ENCODE measurements at places on chromosomes 1 and 21.

DNA sequence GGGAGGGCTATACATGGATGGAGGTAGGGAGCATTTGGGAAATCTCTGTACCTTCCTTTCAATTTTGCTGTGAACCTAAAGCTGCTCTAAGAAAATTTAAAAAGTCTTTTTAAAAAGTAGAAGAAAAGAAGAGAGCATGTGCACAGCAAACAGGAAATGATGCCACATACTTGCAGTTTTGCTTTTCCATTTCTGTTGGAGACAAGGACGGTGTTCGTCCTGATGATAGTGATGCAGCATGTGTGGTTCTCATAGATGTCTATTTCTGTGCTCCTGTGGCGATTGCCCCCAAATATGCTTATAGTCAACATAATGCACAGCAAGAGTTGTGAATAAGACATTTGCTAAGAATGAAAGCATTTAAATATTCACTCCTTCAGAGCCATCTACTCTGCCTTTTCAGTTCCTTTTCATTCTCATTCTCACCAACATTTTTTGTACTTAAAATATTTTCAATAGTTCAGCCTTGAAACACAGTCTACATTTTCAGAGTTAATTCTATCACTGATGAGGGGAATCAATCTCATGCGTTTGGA lies 66.6 kb downstream of the LRRC8C start:
- no peak for DNase-seq

GRCh38 chr1:224762701-224763100 lies 146.6 kb downstream of the CNIH3 start:
- no peak for DNase-seq

- DNase-seq, result no peak
Measured at GRCh38 chr1:76868154-76868882, 1.0 kb downstream of the ST6GALNAC5 start.

DNA sequence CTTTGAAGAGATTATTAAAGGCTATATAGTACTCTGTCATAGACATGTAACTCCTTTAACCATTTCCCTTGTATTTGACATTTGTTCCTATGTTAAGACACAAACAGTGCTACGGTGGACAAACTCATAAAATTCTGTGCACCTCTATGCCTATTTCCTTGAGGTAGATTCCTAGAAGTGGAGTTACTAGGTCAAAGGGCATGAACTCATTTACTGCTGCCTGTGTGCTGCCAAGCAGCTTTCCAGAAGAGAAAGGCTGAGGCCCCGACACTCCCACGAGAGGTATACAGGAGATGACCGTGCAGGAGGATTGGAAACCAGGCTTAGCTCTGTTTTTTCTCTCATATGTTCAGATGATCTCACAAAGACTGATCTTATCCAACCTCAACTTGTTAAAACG lies 34.4 kb upstream of the TENT5C start:
- no peak for DNase-seq

GRCh38 chr1:15400627-15401026 lies 9.1 kb upstream of the EFHD2 start:
- DNase-seq, result no peak

- no peak for DNase-seq
Measured at GRCh38 chr1:236122176-236122575, 20.2 kb upstream of the GPR137B start.

GRCh38 chr1:225428068-225428880 lies 436 bp upstream of the LBR start:
- peak; percentile 85 for DNase-seq

GRCh38 chr1:181057079-181057478 lies 23.3 kb downstream of the MR1 start:
- no peak for DNase-seq

GRCh38 chr1:4587721-4588120 lies 66.7 kb upstream of the AJAP1 start:
- no peak for DNase-seq

DNA sequence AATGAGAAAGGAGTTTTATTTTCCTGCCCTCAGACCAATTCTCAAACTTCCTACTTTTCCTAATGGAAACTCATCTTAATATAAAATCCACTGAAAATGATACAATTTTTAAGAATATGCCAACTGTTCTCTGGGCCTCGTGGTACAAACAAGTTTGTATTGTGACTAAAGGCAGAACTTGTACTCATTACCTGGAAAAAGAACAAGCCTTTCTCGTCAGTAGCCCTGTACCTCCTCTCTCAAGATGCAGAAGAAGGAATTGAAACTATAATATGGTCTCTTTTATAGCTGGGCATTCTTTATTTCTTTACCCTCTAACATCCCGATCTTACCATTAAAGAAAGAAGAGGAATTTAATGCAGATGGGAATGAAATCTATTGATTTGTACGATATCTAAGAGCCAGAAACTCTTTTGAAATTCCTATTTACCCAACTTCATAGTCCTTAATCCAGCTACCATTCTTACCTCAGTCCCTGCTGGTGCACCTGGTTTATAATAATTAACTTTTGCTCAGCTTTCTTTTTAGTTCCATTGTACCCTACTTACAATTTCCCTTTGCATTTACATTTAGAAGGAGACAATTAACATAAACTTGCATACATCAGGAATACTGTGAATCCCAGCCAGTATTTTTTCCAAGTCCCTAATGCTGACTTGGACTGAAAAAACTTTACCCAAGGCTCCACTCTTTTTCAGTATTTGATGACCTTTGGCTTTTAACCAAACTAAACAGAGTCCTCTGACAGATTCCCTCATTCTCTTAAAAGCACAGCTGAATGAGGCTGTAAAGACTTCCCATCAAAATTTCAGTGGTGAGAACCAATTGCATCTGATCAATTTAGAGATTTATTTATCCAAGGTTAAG lies 1162.4 kb downstream of the BRINP3 start:
- no peak for DNase-seq

GRCh38 chr1:74341702-74342339 lies 106.6 kb downstream of the TNNI3K start:
- no peak for DNase-seq

DNA sequence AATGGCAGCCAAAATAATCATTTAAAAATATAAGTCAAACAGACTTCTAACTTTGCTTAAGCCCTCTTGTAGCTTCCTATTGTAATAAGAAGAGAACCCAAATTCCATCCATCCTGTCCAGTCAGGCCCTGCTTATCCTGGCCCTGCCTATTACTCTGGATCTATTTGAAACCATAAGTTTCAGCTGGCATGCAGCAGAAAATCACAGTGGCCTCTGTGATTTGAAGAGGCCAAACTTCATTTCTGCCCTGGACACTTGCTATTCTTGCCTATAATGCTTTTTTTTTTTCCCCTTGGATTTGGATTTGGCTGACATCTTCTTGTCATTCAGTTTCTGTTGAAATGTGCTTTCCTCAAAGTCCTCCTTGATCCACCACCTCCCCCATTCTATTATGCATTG lies 642.8 kb downstream of the USP25 start:
- DNase-seq, result no peak

Data from stimulated activated CD8-positive, alpha-beta memory T cell treated with anti-CD3 and anti-CD28 coated beads, Interleukin-7, amount 100 ng/mL, for 1 hour (primary cell).